ENCODE measurements at places on chromosomes 12 and 14.
A peak's percentile ranks its signal among the peaks of the same experiment; 100 is the strongest.

DNA sequence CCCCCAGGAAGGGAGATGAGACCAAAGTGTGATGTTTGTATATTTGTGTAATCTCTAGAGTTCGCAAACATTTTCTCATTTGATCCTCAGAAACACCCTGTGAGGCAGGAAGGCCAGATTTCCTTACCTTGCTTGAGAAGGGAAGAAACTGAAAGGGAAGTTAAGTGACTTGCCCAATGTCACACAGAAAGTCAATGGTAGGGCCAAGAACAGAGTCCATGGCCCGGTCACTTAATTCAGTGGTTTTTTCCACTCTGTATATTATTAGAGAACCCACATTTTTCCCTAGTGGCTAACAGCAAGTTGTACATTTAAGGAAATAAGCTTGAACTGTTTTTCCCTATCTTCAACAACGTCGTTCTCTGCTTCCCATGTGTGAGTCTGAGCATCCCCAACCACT is 25.6 kb upstream of the CHPT1 start:
- DNase-seq = no peak

GRCh38 chr12:115749071-115749841 is 528.2 kb downstream of the MED13L start:
- no peak for DNase-seq

DNA sequence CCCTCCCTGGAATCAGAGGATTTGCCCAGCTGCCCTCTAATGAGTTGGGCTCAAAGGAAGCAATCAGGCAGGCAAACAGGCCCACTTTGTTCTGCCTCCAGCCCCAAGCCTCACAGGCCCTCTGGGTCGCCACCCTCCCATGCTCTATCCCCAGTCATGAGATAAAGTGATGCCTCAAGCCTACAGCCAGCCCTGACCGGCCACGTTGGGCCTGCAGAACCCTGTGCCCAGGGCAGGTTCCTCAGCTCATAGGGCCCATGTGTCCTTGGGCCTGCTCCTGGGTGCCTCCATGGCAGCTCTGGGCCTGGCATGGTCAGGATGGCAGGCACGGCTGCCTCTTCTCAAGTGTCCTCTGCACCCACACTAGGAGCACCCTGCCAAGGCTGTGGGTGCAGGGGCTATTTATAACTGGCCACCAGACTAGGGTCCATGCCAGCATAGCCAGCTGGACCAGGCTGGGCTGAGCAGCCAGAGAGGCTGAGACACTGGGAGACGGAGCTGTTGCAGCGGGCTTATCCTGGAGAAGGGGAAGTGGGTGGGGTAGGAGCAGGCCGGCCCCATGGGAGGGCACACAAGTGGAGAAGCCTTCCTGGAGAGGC is 20.2 kb downstream of the HDAC7 start:
- no peak for DNase-seq

DNA sequence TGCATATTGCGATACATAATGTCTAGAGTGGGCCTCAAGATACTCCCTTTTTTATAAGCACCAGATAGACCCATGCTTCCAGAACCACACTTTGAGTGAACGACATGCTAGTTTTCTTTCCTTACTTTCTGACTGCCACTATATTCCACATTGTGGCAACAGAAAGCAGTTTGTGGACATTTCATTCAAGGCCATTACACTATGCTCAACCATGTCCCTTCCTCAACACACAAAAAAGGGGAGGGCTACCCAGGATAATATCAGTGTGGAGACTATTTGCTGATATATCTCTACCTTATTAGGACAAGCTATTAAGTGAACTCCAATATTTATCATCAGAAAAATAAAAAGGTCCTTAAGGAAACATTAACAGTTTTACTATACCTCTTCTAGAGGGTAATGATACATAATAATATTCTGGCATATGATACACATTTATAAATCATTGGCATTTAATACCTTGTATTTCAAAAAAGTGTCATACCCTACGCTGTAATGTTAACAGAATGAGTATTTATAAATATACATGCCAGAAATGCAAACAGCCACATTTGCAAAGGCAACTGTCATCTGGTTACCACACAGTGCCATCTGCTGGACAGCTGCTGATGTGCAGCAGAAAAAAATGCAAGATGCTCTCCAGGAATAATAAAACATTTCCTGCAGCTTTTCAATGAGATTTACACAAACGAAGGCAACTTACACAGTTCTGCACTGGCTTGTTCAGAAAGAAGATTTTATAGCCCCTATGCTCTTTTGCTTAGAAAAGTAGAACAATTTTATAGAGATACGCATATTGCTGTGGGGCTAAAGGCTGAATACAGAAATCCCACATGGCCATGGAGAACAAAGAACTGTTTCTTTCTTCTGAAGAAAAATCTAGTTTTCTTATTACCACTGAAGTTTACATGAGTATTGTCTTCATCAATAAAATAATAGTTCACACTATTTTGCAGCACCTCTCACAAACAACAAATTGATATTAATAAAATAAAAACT is 182.2 kb upstream of the GRIP1 start:
- DNase-seq = peak; percentile 58

DNA sequence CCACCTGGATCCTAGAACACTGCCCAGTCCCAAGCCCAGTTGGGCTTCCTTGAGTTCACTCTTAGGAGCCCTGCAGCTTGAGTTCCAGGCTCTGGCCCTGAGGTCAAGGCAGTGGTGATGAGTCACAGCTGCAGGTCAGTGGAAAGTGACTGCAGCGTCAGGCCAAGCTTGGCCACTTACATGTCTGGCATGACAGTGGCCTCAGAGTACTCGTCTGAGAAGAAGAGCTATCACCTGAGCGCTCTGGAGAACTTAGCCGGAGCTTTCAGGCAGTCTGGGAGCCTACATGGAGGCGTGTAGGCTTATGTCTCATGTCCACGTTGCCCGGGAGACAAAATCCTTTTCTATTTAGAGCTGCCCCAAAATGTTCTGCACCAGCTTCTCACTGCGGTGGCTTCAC is 75.6 kb downstream of the ARL6IP4 start:
- no peak for DNase-seq

- DNase-seq = no peak
Measured at GRCh38 chr12:92233346-92234015, 87.8 kb upstream of the BTG1 start.

GRCh38 chr14:98368916-98369315 is 903.1 kb downstream of the BCL11B start:
- peak; percentile 77 for DNase-seq

GRCh38 chr12:28088566-28089272 is 101.5 kb upstream of the CCDC91 start:
- peak; percentile 81 for DNase-seq

GRCh38 chr14:67420102-67420739 is 8.3 kb upstream of the PLEK2 start:
- no peak for DNase-seq

GRCh38 chr12:9906873-9907272 is 25.3 kb downstream of the CLEC2A start:
- DNase-seq = peak; percentile 24

- DNase-seq = no peak
Measured at GRCh38 chr12:54432815-54433164, 13.7 kb upstream of the ITGA5 start.

DNA sequence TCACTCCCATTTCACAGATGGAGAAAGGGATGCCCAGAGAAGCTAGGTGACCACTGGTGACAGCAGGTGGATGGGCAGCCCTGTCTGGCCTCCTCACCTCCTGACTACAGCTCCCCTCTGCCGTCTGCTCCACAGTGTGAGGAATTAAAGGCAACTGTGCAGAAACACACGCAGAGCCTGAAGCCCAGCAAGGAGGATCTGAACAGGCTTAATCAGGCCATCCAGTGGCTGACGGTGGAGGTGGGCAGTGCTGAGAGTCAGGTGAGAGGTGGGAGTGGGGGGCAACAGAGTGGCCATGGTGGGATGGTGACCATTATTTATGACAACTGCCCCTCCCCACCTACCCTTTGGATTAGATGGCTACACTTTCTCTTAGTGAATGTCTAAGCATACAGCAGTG is 1.2 kb downstream of the KRT86 start:
- DNase-seq = no peak

DNA sequence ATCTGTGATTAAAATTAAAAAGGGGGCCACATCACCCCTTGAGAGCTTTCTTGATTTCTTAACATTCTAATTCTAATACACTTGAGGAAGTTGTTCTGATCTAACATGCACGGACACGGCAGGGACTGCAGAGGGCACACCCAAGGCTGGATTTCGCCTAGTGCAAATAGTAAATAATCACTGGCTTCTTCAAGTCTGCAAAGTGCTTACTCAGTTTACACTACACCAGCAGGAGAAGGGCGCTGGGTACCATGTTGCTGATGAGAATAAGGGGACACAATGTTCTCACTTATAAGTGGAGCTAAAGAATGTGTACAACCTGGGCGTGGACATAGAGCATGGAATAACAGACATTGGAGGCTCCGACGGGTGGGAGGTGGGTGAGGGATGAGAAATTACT is 34.2 kb downstream of the TBX5 start:
- peak; percentile 19 for DNase-seq

GRCh38 chr14:53168786-53169185 is 15.7 kb upstream of the DDHD1 start:
- DNase-seq = no peak

DNA sequence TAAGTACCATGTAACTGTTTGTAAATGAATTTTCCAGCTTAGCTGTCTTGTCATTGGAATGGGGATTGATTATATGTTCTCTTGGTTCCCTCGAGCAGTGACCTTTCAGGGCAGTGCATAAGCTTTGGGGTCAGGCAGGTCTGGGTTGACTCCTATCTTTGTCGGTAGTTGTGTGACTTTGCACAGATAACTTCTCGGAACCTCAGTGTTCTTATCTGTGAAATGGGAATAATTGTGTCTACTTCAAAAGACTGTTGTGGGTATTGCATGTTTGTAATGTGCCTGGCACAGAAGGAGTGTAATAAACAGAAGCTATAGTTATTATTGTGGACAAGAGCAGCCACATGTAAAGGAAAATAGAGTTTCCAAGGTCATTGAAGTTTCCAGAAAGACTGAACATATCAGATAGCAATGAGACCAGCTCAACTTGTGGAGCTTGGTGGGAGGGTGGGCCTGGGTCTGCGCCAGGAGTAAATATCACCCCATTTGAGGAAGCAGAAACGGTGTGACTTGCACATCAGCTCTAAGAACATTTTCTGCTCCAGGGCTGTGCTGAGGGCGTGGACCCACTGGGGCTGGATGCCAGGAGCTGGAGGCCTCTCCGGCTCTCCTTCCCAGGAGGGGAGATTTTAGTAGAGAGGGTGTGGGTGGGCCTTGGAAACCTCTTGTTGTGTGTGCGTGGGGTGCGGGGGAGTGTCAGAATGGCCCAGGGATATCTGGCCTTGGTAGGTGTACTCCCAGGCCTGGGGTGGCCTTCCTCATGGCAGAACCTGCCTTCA is 19.7 kb downstream of the FOS start:
- no peak for DNase-seq

DNA sequence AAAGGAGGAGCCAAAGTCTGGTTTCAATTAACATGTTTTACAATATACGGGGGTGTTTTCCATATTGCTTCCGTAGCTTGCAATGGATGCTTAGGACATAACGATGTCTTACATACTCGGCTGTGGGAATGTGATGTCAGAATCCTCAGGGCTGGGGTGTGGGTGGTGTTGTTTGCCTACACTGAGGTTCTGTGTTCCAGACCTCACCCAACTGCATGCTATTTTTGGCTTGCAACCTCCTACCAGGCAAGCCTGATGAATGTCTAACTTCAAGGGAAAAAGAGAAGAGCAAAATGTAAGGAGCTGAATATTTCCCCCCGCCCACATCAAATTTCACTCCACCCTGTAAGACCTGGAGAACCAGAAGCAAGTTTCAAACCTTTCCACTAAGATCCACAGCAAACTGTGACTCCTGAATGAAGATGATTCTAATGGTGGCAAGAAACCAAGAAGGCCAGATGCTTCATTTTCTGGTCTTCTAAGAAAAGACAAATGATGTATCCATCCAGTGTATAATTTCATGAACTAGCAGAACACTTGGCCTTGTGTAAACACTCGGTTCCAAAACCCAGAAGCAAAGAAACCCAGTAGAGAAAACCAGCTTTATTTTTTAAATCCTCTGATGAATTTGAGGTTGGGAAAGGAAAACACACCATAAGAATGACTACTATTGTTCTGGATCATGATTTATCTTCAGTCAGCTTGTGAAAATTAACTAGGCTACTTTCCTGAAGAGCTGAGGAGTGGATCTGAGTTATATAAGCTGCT is 227.9 kb downstream of the DACT1 start:
- DNase-seq = no peak

- DNase-seq = no peak
Measured at GRCh38 chr14:75430526-75430925, 2.7 kb downstream of the JDP2 start.

DNA sequence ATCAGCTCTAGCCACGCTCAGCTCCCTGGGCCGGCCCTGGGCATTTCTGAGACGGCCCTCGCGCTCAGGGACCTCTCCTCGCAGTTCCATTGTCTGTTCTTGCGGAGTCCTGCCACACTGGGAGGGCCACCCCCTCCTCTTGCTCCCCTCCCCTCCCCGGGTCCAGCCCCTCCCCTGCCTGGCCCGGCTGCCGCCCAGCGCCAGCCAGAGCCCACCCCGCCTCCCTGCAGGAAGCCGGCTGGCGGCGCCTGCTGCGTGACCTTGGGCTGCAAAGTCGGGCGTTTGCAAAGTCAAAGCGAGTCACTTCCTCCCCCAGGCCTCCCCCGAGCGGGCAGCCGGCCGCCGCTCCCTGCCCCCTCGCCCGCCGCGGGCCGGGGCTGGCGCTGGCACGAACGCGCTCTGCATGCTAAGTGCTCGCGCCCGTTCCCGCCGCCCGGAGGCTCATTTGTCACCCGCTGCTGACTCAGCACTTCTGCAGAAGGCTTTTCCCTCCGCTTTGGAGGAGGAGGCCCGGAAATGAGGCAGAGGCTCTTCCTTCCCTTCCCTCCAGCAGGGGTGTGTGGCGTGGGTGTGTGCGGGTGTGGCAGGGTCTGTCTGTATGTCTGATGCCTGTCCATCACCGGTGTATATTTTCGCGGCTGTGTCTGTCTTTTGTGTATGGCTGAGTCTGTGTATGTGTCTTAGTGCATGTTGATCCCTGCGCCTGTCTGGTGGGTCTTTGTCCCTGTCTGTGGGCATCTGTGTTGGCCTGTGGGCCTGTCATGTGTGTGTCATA is 72.0 kb downstream of the IRF2BPL start:
- DNase-seq = peak; percentile 92

DNA sequence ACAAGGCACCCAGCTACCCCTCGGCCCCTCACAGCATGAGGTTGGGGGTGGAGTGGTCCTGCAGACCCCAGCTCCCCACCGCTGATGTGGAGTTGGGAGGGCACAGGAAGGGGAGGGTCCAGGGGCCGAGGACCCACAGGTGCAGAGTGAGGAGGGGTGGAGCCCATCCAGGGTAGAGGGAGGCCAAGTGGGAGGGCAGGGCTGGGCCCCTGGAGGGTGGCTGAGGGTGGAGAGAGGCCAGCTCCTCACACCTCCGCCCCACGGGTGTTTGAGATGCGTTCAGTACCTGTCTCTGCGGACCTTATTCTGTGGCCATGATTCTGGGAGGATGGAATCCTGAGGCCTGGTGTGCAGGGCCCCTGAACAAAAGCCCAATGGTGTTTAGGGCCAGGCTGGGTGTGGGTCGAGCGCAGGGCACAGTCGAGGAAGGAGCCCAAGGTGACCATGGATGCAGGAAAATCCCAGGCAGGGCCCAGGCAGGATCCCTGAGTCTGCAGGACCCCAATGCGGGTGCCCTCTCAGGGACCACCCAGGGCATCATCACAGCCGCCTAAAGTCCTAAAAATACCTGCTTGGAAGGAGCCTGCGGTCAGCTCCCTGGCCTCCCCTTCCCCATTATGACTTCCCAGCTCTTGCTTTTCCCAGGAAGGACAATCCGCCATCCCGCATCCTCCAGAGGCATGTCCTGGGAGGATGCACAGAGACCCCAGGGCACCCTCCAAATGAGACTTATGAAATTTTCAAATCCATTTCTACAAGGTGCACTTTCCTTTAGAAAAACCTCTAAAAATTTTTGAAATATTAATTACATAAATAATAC is 377.1 kb upstream of the SFSWAP start:
- no peak for DNase-seq

GRCh38 chr14:25116607-25117006 is 66.7 kb upstream of the STXBP6 start:
- DNase-seq = no peak

Measured in bronchial epithelial cell (primary cell).